ENCODE measurements at places on chromosomes 3 and 15.
A peak's percentile ranks its signal among the peaks of the same experiment; 100 is the strongest.

- no peak for DNase-seq
Measured at GRCh38 chr15:75606711-75607699, 18.5 kb downstream of the SNUPN start.

- DNase-seq = no peak
Measured at GRCh38 chr15:29789871-29790270, 32.4 kb downstream of the TJP1 start.

GRCh38 chr3:136819392-136819730, 435 bp downstream of the SLC35G2 start:
- no peak for DNase-seq

- DNase-seq = no peak
Measured at GRCh38 chr15:70964058-70964457, 71.4 kb downstream of the LRRC49 start.

DNA sequence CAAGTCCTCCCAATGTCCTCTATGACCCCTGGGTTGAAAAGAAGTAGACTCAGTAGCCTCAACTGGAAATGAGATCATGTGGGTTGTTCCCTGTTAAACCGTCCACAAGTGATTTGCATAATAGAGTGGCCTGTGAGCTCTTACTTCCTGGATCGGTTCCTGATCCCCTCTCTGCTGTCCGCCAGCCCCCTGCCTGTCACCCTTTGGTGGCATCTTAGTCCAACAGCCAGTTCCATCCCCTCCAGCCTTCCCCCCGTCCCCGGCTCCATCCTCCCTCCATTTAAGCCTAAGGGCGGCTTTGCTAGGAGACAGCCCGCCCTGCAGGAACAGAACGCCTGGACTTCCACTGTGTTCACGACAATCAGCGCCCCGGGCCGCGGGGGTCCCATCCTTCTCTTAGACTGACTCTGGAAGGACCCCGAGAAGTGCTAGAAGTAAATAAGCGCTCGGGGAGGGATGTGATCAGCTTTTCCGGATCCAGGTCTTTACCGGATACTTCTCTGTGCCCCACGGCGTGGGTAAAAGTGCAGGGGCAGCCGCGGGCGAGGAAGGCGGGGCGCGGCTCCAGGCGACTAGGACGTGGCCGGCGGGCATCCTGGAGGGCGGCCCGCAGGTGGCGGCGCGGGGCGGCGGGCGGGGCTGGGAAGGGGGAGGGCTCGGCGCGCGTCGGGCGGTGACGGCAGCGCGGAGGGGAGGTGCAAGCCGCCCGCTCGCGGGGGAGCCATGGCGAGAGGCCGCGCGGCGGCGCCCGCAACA, 51.2 kb upstream of the ULK4 start:
- peak; percentile 78 for DNase-seq

DNA sequence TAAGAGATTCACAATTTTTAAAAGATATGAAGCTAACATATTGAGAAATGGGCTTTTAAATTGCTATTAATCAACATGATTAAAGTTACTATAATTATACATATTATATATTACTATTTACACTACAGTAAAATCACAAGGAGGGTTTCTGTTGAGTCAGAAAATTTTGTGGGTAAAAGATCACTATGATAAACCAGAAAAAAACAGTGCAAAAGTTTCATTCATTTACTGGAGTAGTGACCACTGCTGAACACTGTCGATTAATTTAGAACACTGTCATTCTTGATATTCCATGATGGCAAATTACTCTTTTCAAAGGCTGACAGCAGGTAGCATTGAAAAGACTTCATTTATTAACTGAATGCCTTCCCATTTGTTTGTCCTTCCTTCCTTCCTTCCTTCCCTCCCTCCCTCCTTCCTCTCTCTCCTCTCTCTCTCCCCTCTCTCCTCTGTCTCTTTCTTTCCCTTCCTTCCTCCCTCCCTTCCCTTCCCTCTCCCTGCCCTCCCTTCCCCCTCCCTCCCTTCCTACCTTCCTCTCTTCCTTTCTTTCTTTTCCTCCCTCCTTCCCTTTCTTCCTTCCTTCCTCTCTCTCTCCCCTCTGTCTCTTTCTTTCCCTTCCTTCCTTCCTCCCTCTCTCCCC, 9.1 kb upstream of the RPL35A start:
- no peak for DNase-seq

GRCh38 chr3:7787871-7788828, 713.5 kb upstream of the LMCD1 start:
- DNase-seq = no peak

DNA sequence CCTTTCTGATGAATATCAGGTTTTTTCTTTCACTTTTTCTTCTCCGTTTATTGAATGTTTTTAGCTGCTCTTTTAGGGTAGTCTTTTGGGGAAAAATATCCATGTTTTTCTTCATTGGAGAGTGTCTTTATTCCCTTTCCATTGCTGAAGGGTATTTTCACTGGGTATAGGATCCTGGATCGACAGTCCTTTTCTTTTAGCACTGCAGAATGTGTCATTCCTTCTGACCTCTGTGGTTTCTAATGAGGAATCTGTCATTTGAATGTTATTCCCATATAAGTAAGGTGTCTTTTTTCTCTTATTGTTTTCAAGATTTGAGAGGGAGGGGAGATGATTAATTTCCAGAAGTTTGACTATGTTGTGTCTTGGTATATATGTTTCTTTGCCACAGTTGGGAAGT, 96.8 kb downstream of the BBX start:
- DNase-seq = no peak

DNA sequence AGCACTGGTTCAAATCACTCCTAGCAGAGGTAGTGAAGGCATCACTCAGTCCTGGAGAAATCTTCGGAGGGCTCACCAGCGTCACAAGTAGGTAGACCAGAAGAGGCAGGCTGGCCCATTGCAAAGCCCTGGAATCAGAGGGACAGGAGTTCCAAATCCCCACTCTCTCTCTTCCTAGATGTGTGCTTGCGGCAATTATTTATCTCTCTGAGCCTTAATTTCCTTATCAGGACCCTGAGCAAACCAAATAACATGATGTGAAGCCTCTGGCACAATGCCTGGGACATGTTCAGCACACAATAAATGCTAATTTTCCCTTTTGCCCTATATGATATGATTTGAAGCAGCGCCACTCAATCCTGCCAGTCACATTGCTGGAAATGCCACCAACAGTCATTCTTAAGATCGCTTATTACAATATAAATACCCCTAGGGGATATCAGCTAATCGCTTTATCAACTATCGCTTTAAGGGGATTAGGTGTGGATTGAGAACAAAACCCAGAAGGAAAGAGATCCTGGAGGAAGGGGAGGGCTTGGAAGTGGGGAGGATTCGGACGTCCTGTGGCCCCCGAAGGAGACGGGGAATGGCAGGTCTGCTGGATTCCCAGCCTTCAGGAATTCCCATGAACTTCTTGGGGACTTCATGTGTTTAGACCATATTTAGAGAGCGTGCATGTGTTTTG, 59.5 kb upstream of the TSEN2 start:
- DNase-seq = no peak

DNA sequence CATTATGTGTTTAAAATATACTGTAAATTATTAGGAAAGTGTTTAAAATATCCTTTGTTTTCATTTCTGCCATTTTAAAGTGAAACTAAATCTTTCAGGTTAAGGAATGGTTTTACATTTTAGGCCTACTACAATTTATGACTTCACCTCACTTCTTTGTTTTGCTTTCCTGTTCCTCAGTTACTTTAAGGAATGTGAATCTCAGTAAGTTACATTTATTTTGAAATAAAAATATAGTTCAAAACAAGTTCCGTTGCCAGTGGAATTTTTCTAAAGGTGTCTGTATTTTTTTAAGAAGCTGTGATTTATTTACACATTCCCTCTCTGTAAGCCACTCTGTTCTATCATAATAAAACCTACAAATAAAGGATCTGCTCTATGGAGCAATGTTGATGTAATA, 630.9 kb upstream of the AGTR1 start:
- no peak for DNase-seq

GRCh38 chr3:157417247-157417646, 19.4 kb upstream of the PTX3 start:
- DNase-seq = no peak

GRCh38 chr3:160956785-160957184, 148.4 kb downstream of the B3GALNT1 start:
- no peak for DNase-seq

GRCh38 chr3:10715886-10716285, 100.1 kb upstream of the SLC6A11 start:
- no peak for DNase-seq

DNA sequence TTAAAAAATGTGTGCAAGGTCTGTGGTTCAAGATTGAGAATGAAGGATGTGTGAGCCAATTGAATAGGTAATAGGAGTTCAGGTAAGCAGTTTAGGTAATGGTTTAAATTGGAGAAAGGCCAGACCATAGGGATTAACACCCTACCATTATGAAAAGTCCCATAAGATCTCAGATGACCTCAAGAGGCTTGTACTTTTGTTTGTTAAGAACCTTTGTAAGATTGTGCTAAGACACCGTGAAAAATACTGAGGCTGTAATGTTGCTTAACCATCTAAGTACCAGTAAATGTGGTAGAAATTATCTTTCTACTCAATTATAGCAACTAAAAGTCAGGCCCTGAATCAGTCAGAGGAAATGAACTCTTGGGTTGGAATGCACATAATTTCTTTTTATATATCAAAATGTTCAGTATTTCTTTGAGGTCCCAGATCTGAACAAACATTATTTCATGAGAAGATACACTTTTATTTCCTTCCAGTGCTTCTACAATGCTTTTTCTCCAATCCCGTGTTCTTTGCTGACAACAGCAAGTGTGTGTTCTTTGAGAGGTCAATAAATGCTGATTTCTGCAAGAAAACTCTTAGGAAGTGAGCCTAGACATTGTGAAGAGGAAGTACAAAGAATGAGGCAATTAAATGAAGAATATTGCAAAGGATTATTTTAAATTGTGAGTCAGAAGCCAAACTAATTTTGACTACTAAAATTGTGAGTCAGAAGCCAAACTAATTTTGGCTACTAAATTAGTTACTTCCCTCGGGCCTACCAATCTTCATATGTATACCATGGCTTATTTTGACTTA, 66.4 kb downstream of the TCF12 start:
- DNase-seq = no peak

- DNase-seq = no peak
Measured at GRCh38 chr3:99418709-99419108, 219.7 kb upstream of the COL8A1 start.

GRCh38 chr15:68706931-68707330, 113.8 kb downstream of the ANP32A start:
- no peak for DNase-seq

- DNase-seq = no peak
Measured at GRCh38 chr3:149736953-149737205, 15.4 kb downstream of the COMMD2 start.

DNA sequence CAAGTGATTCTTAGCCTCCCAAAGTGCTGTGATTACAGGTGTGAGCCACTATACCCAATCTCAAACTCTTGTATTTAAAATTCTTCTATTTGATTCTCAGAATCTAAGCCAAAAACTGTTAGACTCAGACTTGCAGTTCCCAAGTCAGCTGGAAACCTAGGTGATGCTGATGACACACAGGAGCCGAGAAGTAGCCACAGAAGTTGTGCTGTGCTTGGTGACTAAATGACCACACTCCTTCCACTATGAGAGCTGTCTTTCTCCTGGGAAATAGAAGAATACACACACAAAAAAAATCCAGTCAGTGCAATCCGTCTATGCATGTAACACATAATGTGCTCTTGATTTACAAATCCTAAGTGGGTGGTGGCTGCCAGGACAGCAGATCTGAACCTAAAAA, 33.9 kb downstream of the ILDR1 start:
- DNase-seq = no peak

DNA sequence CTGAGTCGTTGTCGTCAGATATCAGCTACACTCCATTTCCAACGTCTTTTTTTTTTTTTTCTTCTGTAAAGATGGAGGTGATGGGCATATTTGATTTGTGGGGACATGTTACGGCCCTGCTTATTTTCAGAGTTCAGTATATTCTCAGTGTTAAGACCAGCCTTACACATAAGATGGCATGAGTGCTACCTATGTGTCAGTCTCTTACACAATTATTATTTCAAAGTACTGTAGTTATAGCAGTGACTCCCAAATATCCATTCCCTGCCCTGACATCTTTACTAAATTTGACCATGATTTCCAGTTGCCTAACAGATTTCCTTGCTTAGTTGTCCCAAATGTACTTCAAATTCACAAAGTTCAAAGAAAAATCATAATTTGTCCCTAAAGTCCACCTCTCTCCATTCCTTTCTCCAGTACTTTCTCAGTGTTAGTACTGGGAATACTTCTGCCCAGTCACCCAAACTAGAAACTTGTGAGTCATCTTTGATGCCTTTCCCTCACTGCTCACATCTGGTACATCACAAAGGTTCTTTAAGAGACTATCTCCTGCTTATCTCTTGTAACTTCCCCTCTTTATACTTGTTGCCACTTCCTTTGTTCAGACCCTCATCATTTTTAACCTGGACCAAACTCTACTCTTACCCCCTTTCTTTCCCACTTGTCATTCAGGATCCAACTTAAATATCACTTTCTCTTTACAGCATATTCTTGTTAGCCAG, 67.0 kb downstream of the ZNF609 start:
- no peak for DNase-seq

DNA sequence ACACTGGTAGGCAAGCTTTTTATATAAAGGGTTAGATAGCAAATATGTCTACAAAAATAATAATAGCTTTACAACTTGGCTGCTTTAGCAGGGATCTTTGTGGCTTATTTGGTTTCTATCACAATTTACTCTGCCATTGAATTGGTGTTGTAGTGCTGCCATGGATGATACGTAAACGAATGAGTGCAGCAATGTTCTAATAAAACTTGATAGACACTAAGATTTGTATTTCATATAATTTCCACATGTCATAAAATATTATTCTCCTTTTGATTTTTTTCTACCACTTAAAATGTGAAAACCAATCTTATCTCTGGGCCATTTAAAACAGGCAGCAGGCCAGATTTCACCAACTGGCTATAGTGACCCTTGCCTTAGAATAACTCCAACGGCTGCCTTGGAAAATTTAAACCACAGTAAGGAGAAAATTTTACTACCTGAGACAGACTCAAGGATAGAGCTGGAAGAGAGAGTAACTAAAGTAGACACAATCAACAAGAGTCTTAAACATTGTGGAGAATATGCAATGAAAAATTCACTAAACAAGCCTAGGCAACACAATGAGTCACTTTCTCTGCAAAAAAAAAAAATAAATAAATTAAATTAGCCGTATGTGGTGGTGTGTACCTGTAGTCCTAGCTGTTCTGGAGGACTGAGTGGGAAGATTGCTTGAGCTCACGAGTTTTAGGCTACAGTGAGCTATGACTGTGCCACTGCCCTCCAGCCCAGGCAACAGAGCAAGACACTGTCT, 8.1 kb downstream of the NPHP3 start:
- no peak for DNase-seq

- no peak for DNase-seq
Measured at GRCh38 chr3:26260139-26260538, 362.4 kb upstream of the LRRC3B start.

DNA sequence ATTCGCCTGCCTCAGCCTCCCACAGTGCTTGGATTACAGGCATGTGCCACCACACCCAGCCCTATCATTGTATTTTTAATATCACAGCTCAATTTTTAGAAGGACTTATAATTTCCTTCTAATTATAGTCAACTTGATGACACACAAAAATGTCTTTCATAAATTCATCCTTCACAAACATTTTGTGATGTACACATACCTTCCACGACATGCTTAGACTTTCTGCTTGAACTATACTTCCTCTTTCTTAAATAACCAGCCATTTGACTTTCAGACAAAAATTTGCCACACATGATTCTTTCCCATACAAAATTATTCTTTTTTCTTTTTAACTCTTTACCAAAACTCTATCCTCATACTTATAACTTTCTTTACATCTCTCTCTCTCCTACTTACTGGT, 48.4 kb upstream of the CCK start:
- no peak for DNase-seq

Measured in stimulated activated effector memory CD8-positive, alpha-beta T cell treated with anti-CD3 and anti-CD28 coated beads, Interleukin-12 subunit alpha, Interleukin-12 subunit beta, amount 100 ng/mL, for 72 hours (primary cell).